ENCODE measurements at places on chromosomes 6 and 20.

DNA sequence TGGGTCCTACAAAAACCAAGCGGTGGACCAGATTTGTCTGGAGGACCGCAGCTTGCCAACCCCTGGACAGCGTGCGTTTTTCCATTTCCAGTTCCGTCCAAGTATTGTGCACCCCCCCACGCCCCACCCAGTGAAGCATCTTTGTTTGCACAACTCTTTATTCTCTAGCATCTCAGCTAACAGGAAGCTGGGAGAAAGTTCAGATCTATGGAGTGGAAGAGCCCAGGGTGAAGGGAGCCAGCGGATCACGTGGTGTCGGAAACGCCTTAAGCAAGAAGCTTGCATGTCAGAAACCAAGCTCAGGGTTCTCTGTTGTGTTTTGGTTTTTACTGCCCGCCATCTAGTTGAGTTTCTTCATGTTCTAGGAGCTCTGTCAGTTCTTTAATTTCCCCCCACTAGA, 29.9 kb downstream of the ARID1B start:
- DNase-seq: no peak

- peak; percentile 83 for DNase-seq
These were observed 47.1 kb downstream of the SNAI1 start for GRCh38 chr20:50029697-50030461.

DNA sequence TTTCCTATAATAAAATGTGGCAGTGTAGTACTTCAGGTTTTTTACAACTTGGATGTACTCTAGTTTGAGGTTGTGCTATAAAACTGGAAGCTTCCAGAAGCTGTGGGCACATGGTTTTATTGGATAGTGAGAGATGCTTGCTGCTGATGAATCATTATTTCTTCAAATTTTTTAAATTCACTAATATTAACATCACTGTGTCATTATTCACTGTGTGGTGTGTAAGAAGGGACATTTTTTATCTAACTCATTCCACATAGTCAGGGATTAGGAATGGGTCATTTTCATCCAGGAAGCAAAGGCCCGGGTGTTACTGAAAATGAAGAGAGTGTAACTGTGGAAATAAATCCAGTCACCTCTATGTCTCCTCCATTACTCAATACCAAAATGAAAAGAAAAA, 421.0 kb downstream of the TENT5A start:
- peak; percentile 18 for DNase-seq

DNA sequence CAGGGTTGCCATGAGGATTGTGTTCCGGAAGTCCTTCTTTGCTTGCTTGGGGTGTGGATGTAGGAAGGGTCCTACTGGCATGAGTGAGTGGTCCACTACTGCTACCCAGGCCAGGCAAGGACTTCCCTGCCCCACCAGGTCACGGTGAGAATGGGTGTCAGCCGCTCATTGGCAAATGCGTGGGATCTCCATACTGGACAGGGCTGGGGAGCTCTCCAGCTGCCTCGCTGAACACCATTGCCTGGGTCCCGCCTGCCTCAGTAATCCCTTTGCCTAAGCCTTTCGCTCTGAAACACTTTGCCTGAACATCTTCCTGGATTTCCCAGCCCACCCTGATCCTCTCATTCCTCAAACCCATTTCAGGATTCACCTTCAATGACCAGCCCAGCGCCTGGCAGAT, 59.5 kb downstream of the CTCFL start:
- no peak for DNase-seq

- DNase-seq: no peak
These were observed 28.1 kb downstream of the ACTR5 start for GRCh38 chr20:38776363-38776762.

- DNase-seq: no peak
These were observed 213.5 kb upstream of the SULF2 start for GRCh38 chr20:47998736-47999135.

DNA sequence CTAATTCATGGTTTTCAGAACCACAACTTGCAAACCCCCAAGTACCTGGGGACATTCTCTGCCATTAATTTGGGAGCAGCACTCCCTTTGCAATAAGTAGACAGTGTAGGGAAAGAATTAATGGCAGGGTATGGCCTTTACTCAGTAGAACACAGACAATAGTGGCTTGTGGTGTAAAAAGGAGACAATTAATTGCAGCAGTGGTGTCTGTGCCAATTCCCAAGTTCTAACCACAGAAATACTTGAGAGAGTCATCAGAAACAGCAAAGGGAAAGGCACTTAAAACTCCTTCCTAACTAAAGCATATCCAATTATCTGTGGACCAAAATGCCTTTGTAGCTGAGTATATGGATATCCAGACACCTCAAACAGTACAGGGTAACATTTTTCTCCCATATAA, 257.6 kb upstream of the POU3F2 start:
- no peak for DNase-seq

Measured in PC-3 (cell line).